ENCODE measurements at places on chromosomes 1 and 21.

DNA sequence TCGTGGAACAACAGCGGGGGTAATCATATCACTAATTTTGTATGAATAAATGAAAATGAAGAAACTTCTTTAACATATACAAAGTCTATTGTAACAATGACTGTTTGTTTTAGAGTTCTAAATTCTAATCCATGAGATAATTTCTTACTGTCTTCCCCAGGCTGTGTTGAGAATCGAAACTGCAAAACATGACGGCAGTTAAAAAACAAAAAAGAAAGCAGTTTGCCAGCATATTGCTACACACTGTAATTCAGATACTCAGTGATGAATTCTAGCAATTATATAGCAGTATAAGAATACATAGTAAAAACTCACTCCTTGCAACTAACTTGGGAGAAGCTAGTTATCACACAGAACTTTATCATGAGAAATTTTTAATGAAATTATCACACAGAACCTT is 22.1 kb downstream of the INSL5 start:
- no peak for DNase-seq

GRCh38 chr1:239421811-239422210 is 35.4 kb downstream of the CHRM3 start:
- DNase-seq, result no peak

DNA sequence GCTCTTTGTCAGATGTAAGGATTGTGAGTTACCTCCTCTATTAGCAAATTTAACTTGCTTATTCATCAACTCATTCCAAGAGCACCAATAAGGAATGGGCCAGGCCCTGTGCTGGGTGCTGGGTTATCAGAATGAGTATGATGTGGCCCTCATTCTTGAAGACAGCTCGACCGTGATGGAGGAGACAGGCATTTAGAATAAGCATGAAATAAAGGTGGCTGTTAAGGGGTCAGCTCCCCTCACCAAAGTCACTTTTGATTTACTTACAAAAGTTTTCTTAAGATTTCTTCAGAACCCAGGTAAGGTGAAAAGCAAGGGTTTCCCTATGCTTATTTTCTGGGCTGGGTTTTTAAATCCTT is 15.3 kb upstream of the PADI1 start:
- DNase-seq, result no peak

DNA sequence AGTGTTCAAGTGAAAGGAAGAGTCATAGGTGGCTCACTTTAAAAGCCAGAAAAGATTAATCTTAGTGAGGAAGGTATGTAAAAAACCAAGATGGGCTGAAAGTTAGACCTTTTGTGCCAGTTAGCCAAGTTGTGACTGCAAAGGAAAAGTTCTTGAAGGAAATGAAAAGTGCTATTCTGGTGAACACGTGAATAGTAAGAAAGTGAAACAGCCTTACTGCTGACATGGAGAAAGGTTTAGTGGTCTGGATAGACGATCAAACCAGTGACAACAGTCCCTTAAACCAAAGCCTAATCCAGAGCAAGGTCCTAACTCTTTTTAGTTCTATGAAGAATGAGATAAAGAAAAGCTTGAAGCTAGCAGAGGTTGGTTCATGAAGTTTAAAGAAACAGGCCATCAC is 106.4 kb downstream of the CTH start:
- no peak for DNase-seq

DNA sequence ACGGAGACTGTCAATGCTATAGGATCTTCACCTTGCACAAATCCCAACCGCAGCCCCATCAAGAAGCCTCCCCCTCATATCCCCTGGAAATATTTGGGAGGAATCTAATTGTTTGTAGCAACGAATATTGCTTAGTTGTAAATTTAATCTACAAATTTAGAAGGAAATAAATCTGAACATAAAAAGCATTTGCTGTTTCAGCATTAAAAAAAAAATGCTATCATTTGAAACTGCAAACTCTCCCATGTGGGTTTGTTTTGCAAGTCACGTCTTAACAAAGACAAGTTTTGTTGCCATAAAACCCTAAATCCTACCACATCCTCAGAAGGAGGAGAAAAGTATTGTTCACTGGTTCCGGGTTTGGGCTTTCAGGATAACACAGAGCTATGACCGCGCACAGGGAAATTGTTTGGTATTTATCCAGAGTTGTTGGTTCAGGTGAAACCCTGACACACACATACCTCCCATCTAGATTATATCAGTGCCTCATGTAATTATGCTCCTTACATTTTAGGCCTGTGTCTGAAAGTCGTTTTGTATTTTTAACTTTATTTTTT is 279.6 kb downstream of the TM2D1 start:
- no peak for DNase-seq
